GM23248 (cell line): ENCODE measurements at places on chromosomes 3 and 15. TPM values are rescaled to one million over a fixed set of nuclear protein-coding genes. Genes with fewer than 3 reads are reported as not detected.

The WDR53 gene
- 8.9 and 9.4 TPM in 2 replicates for total RNA-seq

The CACNA1D gene
- total RNA-seq, result not detected in 2 replicates

The TGM5 gene
- not detected in 2 replicates for total RNA-seq

The CEP152 gene
- 1.8 and 2.3 TPM in 2 replicates for total RNA-seq

The PLA2G4D gene
- total RNA-seq, result not detected in 2 replicates

The STAB1 gene
- under 0.01 TPM in 1 of 2 replicates, not detected in the other for total RNA-seq

The FETUB gene
- total RNA-seq, result not detected in 2 replicates

The MEIS2 gene
- total RNA-seq, result 23.7 and 29.3 TPM in 2 replicates

- H3K27me3 ChIP-seq, result peaks cover 12% of the 10 kb centered on the region; the same call in 1 of the 2 replicates
- DNase-seq, result no peak
- H3K27ac ChIP-seq, result no peak overlapping the region
- no peaks in the 10 kb centered on the region for H3K4me1 ChIP-seq
Observed at GRCh38 chr3:53700441-53700840, 145.8 kb downstream of the CHDH start.

GRCh38 chr15:96767703-96768434 lies 437.4 kb downstream of the NR2F2 start:
- DNase-seq, result no peak
- no peak overlapping the region for H3K4me3 ChIP-seq
- H3K36me3 ChIP-seq, result no peaks in the 10 kb centered on the region
- H3K27me3 ChIP-seq, result no peaks in the 10 kb centered on the region

- peak; percentile 10 for DNase-seq
- H3K27ac ChIP-seq, result no peak overlapping the region
- H3K27me3 ChIP-seq, result no peaks in the 10 kb centered on the region
- H3K4me3 ChIP-seq, result no peak overlapping the region
- peaks cover 45% of the 10 kb centered on the region for H3K36me3 ChIP-seq
- peaks cover 18% of the 10 kb centered on the region for H3K4me1 ChIP-seq
Observed at GRCh38 chr3:28326458-28326926, 22.0 kb upstream of the ZCWPW2 start.

- peaks cover 3% of the 10 kb centered on the region; the same call in 1 of the 2 replicates for H3K27me3 ChIP-seq
- H3K4me3 ChIP-seq, result no peak overlapping the region
- H3K36me3 ChIP-seq, result no peaks in the 10 kb centered on the region
- H3K4me1 ChIP-seq, result no peaks in the 10 kb centered on the region
- no peak overlapping the region for H3K27ac ChIP-seq
Observed at GRCh38 chr3:13057282-13058040, 15.8 kb downstream of the IQSEC1 start.

DNA sequence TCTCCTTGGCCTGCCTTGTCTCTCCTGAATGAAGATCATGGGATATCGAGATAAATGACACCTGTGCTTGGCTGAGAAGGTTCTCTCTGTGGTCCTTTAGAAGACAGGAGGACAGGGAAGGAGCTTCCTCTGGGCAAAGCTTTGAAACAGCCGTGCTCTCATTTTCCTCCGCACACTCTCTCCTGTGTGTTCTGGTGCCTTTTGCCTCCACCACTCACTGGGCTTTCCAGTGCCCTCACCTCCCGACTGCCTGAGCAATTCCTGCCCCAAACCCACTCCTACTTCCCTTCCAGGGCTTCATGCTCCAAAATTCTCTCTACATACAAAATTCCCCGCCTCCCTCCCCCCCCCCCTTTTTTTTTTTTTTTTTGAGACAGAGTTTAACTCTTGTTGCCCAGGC lies 32.3 kb downstream of the UPK1B start:
- H3K27me3 ChIP-seq, result no peaks in the 10 kb centered on the region
- DNase-seq, result no peak
- H3K36me3 ChIP-seq, result 0 out of 2 replicates have a peak, but pooled peaks cover 8% of the 10 kb centered on the region
- H3K27ac ChIP-seq, result no peak overlapping the region

GRCh38 chr3:8761866-8762265 lies 7.5 kb downstream of the OXTR start:
- no peaks in the 10 kb centered on the region for H3K27me3 ChIP-seq
- peaks cover 60% of the 10 kb centered on the region for H3K4me1 ChIP-seq
- no peak overlapping the region for H3K27ac ChIP-seq
- no peak for DNase-seq
- peaks cover 13% of the 10 kb centered on the region; the same call in 1 of the 2 replicates for H3K36me3 ChIP-seq

DNA sequence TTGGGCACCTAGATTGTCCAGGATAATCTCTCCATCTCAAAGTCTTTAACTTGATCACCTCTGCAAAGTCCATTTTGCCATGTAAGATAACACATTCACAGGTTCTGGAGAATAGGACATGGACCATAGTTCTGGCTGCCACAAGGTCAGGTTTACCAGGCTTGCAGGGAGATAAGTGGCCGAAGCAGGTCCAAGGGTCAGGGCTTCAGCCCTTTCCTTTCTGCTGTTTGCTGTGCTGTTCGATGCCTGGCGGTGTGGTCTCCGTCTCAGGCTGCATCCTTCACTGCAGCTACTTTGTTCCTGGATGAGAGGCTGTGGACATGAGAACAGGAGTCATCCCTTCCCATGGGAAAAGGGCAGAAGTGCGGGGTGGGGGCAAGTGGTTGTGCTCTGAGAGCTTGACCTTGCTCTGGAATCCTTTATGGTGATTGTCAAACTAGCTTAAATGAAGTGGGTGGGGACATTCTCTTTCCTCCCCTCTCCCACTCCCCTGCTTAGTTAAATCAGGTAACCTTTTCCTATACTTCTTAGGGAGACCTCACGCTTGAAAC lies 320.2 kb upstream of the C2CD4B start:
- no peak overlapping the region for H3K4me3 ChIP-seq
- DNase-seq, result no peak
- H3K36me3 ChIP-seq, result no peaks in the 10 kb centered on the region
- H3K27me3 ChIP-seq, result no peaks in the 10 kb centered on the region

- no peaks in the 10 kb centered on the region for H3K27me3 ChIP-seq
- no peak overlapping the region for H3K27ac ChIP-seq
- DNase-seq, result peak; percentile 56
- no peak overlapping the region for H3K4me3 ChIP-seq
- peaks cover 27% of the 10 kb centered on the region for H3K4me1 ChIP-seq
Observed at GRCh38 chr15:51114437-51115119, 19.9 kb upstream of the TNFAIP8L3 start.

GRCh38 chr3:57803647-57804081 lies 47.6 kb downstream of the SLMAP start:
- H3K27me3 ChIP-seq, result no peaks in the 10 kb centered on the region
- peak; percentile 92 for DNase-seq
- H3K27ac ChIP-seq, result peak overlapping the region; percentile 63
- H3K36me3 ChIP-seq, result no peaks in the 10 kb centered on the region
- H3K4me1 ChIP-seq, result peaks cover 43% of the 10 kb centered on the region

DNA sequence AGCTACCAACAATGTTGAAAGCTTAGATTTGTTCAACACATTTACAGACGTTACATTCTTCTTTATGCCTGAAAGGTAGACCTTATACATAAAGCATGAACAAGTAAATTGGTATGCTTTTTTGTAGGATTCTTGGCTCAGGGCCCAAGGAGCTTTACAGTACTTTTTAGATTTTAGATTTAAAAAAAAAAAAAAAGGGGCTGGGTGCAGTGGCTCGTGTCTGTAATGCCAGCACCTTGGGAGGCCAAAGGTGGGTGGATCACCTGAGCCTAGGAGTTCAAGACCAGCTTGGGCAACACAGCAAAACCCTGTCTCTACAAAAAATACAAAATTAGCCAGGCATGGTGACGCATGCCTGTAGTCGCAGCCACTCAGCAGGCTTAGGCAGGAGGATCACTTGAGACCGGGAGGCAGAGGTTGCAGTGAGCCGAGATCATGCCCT lies 39.7 kb downstream of the MEF2A start:
- H3K4me3 ChIP-seq, result no peak overlapping the region
- DNase-seq, result no peak
- H3K27ac ChIP-seq, result no peak overlapping the region
- no peaks in the 10 kb centered on the region for H3K27me3 ChIP-seq
- H3K36me3 ChIP-seq, result peaks cover 8% of the 10 kb centered on the region
- H3K4me1 ChIP-seq, result peaks cover 12% of the 10 kb centered on the region; the same call in 1 of the 2 replicates

- peaks cover 24% of the 10 kb centered on the region; the same call in 1 of the 2 replicates for H3K4me1 ChIP-seq
- H3K4me3 ChIP-seq, result no peak overlapping the region
- no peak overlapping the region for H3K27ac ChIP-seq
- H3K36me3 ChIP-seq, result no peaks in the 10 kb centered on the region
- DNase-seq, result no peak
Observed at GRCh38 chr3:188571531-188572095, 417.7 kb downstream of the LPP start.

DNA sequence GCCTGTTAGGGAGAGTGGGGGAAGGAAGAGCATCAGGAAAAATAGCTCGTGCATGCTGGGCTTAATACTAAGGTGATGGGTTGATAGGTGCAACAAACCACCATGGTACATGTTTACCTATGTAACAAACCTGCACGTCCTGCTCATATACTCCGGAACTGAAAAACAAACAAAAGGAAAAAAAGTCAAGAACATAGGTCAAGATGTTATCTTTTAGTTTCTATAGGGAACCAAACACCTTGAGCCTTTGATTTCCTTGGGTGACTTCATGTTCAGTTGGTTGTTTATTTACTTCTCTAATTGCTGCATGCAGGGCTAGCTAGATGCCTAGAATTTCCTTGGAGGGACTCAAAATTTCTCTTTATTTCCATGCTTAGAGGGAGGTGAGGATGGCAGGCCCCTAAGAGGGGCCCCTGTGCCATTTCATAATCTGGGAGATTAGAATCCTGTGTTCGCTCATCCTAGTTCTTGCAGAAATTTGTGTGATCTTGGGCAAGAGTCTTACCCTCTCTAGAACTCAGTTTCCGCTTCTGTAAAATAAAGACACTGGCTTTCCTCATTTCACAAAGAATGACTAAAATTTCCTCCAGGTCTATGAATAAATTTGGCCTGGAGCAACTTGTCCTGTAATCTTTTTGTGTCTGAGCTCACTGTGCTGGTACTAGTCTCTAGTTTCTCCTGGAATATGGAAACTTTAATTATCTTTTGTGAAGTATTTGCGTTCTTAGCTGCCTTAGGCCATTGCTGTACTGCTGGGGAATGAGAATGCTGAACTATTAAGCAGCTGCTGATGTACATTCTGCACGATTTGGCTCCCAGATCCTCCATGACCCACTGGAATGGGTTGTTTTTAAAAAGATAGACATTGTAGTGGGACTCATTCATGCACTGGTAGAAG lies 457.5 kb downstream of the EDEM1 start:
- DNase-seq, result no peak
- H3K27ac ChIP-seq, result no peak overlapping the region
- H3K4me3 ChIP-seq, result no peak overlapping the region
- no peaks in the 10 kb centered on the region for H3K36me3 ChIP-seq
- no peaks in the 10 kb centered on the region for H3K27me3 ChIP-seq
- H3K4me1 ChIP-seq, result no peaks in the 10 kb centered on the region

DNA sequence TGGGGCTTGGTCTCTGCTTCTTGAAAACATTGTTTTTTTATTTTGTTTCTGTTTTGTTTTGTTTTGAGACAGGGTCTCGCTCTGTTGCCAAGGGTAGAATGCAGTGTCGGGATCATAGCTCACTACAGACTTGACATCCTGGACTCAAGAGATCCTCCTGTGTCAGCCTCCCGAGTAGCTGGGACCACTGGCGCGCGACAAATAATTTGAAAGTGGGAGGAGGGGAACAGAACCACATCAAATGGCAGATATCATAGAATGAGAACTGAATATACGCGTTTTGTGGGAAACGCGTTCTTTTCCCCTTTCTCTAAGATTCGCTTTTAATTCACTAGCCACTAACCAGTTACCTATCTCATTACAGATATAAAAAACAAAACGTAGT lies 641 bp upstream of the VPS13C start:
- H3K27me3 ChIP-seq, result no peaks in the 10 kb centered on the region
- DNase-seq, result no peak
- H3K36me3 ChIP-seq, result no peaks in the 10 kb centered on the region
- H3K4me3 ChIP-seq, result peak overlapping the region; percentile 100
- peaks cover 4% of the 10 kb centered on the region; the same call in 1 of the 2 replicates for H3K4me1 ChIP-seq

DNA sequence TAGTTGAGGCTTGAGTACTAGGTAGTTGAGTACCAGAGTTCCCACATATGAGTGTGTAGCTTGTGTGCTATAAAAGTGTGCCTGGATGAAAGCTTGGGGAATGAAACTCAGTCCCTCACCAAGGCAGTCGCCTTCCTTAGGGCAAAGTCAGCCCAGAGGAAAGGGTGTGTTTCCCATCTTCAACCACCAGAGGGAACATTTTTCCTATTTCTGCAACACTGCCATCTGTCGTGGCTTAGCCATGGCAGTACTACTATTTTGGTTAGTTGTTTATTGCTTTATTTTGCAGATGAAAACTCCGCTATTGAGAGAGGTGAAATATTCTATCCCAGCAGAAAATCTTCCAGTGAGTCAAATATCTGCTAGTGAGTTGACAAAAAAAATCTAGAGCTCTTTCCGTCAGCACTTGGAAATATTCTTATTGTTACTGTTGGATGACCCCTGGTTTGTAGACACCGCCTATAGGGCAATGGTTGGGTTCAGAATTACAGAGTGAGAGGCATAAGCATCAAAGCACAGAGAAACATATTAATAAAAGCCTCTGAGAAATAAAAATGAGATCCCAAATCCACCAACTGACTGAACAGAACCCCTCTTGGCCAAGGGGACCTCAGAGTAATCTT lies 239.9 kb downstream of the CPNE4 start:
- no peaks in the 10 kb centered on the region for H3K36me3 ChIP-seq
- no peak overlapping the region for H3K27ac ChIP-seq
- H3K27me3 ChIP-seq, result no peaks in the 10 kb centered on the region
- peak; percentile 75 for DNase-seq
- no peaks in the 10 kb centered on the region for H3K4me1 ChIP-seq
- H3K4me3 ChIP-seq, result no peak overlapping the region

DNA sequence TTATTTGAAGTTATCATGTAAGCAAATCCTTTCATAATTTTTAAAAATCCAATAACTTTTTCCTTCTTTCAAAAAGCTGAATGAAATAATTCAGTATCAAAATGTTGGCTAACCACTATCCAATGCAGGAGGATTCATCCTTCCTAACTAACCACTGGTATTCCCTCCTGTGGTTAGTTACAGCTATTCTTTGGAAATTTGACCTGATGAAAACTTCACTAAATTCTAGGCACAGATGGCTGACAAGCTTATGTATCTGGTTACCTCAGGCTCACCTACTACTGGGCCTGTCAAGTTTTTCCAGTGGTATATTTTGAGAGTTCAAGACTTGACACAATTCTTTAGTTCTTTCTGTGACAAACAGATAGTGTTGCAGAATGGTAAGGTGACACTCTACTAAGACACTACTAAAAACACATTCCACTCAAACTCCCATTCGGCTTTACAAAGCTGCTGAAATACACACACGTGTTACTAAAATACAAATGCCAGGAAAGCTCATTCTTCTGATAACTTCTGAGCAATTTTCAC lies 15.8 kb downstream of the NPTN start:
- no peak overlapping the region for H3K27ac ChIP-seq
- H3K4me3 ChIP-seq, result no peak overlapping the region
- no peaks in the 10 kb centered on the region for H3K27me3 ChIP-seq
- H3K36me3 ChIP-seq, result no peaks in the 10 kb centered on the region
- DNase-seq, result peak; percentile 41

- 0 out of 2 replicates have a peak, but pooled peaks cover 5% of the 10 kb centered on the region for H3K36me3 ChIP-seq
- peak overlapping the region; percentile 73 for H3K4me3 ChIP-seq
- H3K27me3 ChIP-seq, result no peaks in the 10 kb centered on the region
- H3K27ac ChIP-seq, result peak overlapping the region; percentile 68
- H3K4me1 ChIP-seq, result peaks cover 16% of the 10 kb centered on the region
- DNase-seq, result peak; percentile 43
Observed at GRCh38 chr3:141294301-141294700, 62.7 kb downstream of the PXYLP1 start.

GRCh38 chr3:178699810-178700209 lies 163.6 kb downstream of the KCNMB2 start:
- H3K27me3 ChIP-seq, result no peaks in the 10 kb centered on the region
- no peaks in the 10 kb centered on the region for H3K4me1 ChIP-seq
- H3K4me3 ChIP-seq, result no peak overlapping the region
- DNase-seq, result no peak
